ENCODE measurements at places on chromosomes 2 and 18.

DNA sequence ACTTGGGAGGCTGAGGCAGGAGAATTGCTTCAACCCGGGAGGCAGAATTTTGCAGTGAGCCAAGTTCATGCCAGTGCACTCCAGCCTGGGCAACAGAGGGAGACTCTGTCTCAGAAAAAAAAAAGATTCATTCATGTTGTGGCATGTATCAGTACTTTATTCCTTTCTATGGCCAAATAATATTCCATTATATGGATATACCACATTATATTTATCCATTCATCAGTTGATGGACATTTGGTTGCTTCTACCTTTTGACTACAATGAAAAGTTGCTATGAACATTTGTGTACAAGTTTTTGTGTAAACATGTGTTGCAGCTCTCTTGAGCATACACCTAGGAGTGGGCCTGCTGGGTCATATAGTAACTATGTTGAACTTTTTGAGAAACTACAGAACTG, 9.2 kb upstream of the MAT2A start:
- DNase-seq = no peak

- no peak for DNase-seq
Observed at GRCh38 chr2:146457221-146457620, 1387.6 kb upstream of the ACVR2A start.

DNA sequence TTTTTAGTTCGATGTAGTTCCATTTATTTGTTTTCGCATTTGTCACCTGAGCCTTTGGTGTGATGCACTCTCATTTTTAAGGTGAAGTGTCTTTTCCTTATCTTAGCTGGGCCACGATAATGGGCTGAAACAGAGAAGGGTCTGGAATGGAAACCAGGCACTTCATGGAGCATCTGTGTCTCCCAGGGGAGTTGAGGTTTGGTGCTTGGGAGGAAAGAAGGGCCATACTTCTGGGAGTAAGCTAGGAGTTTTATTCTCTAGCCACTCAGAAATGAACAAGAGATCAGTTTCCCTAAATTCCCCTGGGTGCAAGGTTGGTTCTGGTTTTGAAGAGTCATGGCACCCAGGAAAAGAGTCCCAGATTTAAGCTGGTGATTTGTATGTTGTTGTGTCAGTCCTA, 179.4 kb upstream of the CXCR4 start:
- no peak for DNase-seq

GRCh38 chr18:21393986-21394385, 152.0 kb downstream of the GREB1L start:
- DNase-seq = no peak

- no peak for DNase-seq
Observed at GRCh38 chr2:127650041-127650784, 4.3 kb downstream of the GPR17 start.

DNA sequence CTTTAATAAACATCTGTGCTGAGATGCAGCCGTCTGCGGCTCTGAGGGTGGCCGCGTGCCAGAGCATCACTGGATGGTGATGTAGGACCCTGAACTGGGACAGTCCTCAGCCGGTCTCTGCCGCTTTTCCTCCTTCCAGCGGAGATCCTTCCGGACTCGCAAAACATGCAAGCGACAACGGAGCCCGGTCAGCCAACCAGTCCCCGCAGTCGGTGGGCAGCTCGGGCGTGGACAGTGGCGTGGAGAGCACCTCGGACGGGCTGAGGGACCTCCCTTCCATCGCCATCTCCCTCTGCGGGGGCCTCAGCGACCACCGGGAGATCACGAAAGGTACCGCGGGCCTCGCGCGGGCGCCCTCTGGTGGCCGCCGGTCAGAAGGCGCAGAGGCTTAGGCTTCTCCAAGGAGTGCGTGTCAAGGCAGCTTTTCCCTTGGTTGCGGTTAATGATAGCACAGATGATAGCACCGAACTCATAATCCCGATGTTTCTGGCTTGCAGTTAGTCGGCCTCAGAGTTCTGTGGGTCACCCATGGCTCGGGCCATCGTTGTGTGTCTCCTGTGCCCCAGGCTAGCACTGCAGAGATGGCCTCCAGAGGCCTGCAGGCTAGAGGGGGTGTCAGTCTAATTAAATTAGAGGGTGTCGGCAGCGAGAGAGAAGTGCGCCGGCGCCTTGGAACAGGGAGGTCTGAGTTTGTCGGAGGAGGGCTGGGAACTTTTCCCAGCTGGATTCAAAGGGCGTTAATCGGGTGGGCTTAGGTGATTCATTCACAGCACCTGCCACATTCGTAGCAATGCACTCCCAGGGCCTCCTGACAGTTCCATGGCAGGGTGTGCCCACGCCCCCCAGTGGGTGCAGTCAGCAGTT, 38.5 kb downstream of the LPIN1 start:
- DNase-seq = peak; percentile 37

DNA sequence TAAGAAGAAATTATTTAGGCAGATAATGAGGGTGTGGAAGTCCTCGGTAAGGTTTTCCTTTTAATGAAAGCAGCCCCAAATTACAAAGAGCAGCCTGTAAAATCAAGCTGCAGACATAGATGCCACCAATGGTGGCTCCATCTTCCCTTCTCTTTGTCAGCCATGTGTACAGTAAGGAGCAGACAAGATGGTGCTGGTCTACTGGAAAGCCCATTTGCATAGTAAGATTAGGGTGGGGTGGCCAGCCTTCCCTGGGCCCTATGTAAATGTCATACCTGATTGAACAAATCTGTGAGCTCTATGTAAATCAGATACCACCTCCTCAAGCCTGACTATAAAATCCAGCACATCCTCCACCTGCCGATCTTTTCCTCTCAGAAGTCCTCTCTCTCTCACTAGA, 154.4 kb upstream of the SERTAD2 start:
- DNase-seq = no peak

GRCh38 chr2:70085711-70086277, 1.5 kb upstream of the PCBP1 start:
- peak; percentile 37 for DNase-seq

GRCh38 chr18:32773382-32773712, 524 bp upstream of the KLHL14 start:
- DNase-seq = no peak

- DNase-seq = no peak
Observed at GRCh38 chr2:191699341-191699945, 21.5 kb downstream of the NABP1 start.

All from CD4-positive, alpha-beta T cell treated with Interleukin-2 at 100 ng/mL for 4 hours (primary cell).